ENCODE measurements at places on chromosomes 5 and 9.

DNA sequence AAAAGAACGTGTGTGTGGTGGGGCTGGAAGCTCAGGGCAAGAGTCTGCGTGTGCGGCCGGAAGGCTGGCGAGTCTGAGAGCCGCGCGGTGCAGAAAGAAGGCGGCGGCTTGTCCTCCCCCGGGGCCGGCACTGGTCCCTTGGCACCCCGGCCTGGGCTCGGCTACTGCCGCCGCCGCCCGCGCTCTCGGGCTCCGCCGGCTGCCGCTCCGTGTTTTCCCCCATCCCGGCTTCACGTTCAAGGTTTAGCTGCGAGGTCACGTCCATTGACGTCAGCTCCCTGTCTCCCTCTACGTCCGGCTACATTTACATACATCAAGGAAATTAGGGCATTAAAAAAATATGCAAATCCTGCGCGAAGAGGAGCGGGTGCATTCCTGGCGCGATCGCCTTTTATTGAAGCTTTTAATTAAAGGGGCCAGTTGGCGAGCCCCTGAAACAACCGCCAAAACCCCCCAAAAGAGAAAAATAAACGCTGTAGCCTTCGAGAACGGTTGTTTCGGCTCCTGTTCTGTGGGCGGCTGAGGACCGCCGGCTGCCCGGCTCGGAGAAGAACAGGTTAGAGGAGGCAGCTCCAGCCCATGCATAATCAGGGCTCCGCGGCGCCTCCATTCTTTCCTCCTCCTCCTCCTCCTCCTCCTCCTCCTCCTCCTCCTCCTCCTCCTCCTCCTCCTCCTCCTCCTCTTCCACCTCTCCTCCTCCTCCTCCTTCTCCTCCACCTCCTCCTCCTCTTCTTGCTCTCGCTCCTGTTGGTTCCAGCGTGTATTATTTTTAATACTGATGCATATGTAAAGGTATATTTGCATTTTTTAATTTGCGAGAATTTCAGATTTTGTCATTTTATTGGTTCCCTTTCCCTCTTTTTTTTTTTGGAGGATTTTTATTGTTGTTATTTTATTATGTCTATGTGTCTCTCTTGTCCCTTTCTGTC is 207.0 kb downstream of the MEF2C start:
- DNase-seq, result no peak

GRCh38 chr9:90379771-90380170 is 262.9 kb downstream of the DIRAS2 start:
- no peak for DNase-seq

DNA sequence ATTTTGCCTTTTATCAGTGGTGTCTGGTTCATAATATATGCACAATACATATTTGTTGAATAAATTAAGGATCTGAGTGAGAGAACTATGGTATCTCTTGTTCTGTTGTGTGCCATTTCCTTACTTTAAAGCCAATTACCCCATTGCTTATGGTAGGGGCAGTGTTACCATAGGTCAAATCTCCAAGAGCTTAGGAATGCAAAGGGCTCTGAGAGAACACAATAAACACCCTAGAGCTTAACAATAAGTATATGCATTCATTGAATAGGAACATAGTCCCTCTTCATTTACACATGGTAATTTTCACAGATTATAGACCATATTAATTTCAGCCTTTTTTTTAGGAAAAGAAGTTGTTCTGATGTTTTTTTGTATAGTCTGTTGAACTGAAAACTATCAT is 112.2 kb downstream of the MCTP1 start:
- no peak for DNase-seq

GRCh38 chr5:2867373-2867933 is 116.0 kb upstream of the IRX2 start:
- DNase-seq, result no peak

DNA sequence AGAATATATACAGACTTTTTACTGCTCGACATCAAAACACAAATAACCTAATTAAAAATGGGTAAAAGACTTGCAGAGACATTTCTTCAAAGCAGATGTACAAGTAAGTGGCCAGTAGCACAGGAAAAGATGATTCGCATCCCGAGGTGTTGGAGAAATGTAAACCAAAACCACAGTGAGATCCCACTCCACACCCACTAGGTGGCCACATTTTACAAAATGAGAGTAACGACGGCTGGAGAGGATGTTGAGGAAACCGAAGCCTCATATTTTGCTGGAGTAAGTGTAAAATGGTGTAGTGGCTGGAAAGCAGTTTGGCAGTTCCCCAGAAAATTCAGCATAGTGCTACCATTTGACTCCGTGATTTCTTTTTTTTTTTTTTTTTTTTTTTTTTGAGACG is 21.3 kb upstream of the GBGT1 start:
- DNase-seq, result peak; percentile 51

GRCh38 chr5:68562308-68562707 is 346.8 kb downstream of the PIK3R1 start:
- DNase-seq, result no peak

GRCh38 chr9:135365013-135365768 is 114.4 kb upstream of the PPP1R26 start:
- DNase-seq, result no peak

DNA sequence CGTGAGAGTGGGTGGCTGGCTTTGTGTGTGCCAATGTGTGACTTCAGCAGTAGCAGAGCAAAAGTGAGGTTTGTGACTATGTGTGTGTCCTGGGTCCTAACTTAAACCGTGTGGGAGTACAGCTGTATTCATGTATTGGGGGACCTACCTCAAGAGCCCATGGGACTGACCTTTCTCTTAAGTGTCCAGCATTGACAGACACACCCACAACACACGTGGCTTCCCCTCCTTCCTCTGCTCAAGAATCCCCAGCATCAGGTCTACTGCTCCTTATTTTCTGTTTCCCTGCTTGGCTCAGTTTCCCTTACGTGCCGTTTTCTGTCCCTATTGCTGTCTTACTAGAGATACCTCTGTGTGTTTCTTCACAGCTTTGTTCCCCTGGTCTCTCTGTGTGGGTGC is 616 bp downstream of the IL11RA start:
- DNase-seq, result no peak

DNA sequence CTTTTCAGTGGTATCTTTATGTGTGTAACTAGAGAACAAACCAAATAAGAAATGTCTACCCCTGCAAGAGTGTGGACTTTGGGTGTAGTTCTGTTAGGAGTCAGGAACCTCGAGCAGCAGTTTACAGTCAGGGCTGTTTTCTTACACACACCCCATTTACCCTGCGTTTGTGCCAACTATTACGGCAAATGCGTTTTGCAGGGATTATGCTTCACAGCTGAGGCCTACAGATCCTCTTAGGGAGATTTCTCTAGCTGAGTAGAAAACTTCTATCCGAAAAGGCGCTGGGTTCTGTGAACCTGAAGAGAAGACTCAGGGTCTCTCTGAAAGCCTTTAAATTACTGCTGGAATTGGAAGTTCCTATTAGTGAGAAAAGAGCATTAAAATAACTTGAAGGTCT is 51.4 kb downstream of the ACER2 start:
- no peak for DNase-seq

DNA sequence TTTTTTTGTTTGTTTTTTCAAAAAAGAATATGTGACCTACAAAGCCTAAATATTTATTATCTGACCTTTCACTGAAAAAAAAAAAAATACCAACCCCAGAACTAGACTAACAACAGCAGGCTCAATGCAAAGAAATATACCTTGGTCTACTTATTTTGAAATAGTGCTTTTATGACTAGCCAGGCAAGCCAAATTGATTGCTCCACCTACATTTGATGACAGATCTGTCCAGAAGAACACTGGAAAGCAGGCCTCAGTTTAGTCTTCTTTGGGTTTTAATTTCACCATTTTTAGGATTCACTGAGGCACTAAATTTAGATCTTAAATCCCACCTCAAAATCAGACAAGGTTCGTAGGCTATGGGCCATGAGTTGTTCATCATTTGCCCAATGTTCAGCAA is 97.3 kb downstream of the PLPP1 start:
- no peak for DNase-seq

DNA sequence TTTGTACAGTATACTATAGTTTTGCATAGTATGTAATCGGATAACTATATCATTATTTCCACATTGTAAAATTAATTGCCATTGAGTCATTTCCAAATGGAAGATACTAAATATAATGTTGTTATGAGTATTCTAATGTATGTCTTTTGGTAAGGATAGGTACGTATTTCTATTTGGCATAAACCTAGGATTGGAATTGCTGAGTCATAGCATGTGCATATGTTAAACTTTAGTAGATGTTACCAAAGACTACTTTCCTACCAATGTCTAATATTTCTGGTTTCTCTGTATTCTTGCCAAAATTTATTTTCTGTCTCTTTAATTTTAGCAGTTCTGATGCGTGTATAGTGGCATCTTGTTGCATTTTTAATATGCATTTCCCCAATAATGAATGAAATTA is 825.1 kb upstream of the ARRDC3 start:
- DNase-seq, result no peak

DNA sequence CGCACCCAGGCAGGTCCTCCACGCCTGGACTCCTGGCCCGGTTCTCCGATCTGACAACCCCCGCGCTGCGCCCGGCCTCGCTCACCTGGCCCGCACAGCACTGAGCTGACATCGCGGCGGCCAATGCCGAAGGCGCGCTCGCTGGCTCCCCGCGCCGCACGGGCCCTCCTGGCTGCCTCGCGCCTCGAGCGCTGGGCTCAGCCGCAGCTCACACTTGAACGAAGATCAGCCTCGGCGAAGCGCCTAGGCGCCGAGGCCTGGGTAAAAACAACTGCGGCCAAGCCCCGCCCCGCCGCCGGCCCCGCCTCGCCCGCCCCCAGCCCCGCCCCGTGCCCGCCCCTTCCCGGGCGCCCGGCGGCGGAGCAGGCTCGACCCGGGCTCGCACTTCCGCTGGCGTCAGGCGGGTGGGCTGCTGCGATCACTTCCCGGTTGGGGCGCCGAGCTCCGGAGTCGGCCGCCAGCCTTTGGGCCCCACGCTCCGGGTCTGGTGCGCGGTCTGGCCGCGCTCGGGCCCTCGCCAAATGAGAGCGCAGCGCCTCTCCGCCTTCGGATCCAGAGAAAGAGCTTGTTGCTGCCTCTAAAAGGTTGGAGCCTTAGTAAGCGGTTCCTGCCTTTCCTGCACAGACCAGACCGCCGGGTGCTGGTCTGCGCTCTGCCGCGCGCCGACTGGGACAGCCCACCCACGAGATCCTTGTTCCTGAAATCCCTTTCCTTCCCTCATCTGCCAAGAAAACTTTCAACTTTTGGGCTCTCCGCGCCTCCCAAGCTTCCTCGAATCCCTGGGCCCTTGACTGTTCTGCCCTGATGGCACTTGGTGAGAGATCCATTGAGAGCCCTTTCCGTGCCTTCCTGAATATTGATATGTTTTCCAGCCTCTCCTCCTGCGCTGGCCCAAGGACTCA is at the start of gene SERINC5:
TSS of gene SERINC5 (minus strand) at position 238 of the 902 bp plus-strand sequence. CDS start at position 112, 126 bp downstream.
- peak; percentile 89 for DNase-seq

- no peak for DNase-seq
Observed at GRCh38 chr9:135969064-135969683, 8.0 kb upstream of the UBAC1 start.

GRCh38 chr5:176610435-176610773 is 448 bp upstream of the GPRIN1 start:
- no peak for DNase-seq

GRCh38 chr5:53942724-53943123 is 367.6 kb downstream of the ARL15 start:
- DNase-seq, result no peak

DNA sequence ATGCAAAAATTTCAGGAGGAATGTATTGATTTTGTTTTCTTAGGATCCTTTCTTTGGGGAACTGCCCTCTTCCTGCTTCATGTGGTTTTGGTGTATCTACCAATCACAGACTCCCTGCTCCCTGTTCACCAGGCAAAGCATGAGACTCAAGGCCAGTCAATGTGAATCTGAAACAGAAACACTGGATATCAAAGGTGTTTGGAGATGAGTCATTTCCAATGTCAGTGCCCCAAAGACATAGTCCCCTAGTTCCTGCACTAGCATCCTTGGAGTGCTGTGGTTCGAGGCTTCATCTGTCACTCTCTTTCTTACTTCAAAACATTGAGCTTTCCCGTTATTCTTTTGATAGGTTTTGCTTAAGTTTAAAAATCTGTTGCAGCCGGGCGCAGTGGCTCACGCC is 8.1 kb downstream of the PPP3R2 start:
- no peak for DNase-seq

DNA sequence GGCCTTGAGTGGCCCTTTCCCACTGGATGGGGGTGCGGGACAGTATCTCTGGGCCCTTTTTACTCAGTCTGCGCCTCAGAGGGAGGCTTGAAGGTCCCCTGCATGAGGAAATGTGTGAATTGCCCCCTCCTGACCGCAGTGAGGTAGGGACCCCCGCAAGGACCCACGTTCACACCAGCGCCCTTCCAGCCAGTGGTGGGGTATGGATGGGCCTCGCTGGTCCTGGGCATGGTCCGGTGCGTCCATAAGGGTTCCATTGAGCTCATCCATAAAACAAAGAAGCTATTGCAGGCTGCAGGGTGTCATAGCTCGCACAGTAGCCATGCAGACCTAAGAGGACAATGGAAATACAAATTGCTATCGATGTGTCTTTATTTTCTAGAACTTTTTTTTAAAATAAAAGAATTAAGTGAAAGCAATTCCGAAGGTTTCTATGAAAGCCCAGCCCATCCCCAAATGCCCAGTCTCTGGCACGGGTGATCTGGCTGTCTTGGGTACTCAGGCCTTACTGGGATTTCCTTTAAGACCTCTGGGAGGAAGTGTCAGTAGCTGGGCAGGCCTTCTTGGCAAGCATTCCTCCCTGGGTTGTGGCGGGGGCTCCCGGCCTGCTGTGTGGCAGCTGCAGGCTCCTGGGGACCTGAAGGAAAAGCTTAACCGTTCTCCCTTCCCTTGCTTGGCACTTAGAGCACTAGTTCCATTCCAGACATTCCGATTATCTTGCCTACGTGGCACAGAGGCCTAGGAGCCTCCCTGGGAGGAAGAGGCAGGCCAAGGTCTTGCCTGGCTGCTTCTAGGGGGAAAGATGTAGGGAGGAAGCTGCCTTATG is 1.5 kb upstream of the SEMA5A start:
- no peak for DNase-seq

DNA sequence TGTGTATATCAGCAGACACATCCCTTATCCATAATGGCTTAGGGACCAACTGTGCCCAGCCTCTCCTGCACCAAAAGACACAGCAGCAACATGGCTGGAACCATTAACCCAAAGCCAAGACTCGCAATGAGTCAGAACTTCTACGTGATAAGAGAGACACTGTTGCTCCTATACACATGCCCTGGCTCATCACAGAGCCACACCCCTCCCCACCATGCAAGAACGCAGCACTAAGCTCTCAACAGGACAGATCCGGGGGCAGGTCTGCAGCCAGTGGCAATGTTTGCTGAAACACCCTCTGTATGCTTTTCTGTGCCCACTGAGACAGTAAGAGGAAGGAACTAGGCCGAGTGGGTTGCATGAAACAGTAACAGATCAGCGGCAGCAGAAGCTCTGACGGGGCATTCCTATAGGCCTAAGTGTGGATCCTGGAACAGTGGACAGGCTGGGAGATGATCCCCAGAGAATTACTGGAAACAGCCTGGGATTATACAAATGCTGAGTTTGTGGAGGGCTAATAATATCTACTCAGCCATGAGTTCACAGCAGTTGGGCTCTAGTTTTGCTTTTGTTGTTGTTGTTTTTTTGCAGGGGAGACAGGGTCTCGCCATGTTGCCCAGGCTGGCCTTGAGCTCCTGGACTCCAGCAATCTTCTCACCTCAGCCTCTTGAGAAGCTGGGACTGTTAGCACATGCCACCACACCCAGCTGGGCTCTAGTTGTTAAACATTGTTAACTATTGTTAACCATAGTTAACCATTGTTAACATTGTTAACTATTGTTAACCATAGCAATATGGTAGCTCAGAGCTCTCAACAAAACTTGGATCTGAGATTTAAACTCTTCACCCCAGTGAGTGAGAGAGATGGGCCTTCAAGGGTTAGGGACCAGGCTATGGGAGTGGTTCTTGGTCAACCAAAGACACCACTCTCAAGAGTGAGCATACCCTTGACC is 41.0 kb downstream of the B4GALT1 start:
- no peak for DNase-seq

All from CD4-positive, alpha-beta T cell treated with Interleukin-21 for 1 hour (primary cell).